CD4-positive, alpha-beta T cell treated with Interleukin-15 for 4 hours (primary cell): ENCODE measurements at places on chromosomes 12 and 14.

GRCh38 chr14:37437490-37437889 is 157.6 kb downstream of the FOXA1 start:
- DNase-seq: no peak

DNA sequence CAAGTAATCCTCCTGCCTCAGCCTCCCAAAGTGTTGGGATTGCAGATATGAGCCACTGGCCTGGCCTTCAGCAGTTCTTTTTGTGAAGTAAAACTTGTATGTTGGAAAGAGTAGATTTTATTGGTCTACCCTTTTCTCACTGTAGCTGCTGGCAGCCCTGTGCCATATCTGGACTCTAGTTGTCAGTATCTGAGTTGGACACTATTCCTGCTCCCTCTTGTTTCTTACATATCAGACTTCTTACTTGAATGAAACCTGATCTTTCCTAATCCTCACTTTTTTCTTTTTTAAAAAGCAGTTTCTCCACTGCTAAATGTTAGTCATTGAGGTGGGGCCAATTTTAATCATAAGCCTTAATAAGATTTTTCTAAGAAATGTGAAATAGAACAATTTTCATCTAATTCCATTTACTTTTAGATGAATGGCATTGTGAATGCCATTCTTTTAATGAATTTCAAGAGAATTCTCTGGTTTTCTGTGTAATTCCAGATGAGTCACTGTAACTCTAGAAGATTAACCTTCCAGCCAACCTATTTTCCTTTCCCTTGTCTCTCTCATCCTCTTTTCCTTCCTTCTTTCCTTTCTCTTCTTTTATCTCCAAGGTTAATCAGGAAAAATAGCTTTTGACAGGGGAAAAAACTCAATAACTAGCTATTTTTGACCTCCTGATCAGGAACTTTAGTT is 88.7 kb downstream of the APAF1 start:
- DNase-seq: no peak

GRCh38 chr12:25208554-25208953 is 13.5 kb downstream of the ETFRF1 start:
- DNase-seq: no peak

GRCh38 chr14:76715101-76715500 is 46.2 kb upstream of the VASH1 start:
- DNase-seq: no peak

DNA sequence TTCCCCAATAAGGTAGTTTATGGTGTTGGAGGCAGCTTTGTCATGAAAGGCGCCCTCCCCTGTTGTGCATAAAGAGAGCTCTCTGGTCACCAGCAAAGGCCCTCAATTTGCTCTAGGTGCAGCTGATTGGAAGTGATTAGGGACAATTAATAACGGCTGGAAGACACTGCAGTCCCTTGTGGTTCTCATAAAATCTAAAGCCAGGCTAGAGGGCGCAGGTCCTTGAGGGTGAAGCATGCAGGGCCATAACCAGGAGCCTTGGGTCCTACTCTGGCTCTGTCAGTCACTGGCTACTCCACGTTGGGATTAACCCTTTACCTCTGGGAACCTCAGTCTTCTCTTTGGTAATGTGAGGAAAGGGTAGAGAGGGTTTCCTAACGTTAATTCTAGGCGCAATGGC is 1.9 kb downstream of the DAAM1 start:
- peak; percentile 2 for DNase-seq

DNA sequence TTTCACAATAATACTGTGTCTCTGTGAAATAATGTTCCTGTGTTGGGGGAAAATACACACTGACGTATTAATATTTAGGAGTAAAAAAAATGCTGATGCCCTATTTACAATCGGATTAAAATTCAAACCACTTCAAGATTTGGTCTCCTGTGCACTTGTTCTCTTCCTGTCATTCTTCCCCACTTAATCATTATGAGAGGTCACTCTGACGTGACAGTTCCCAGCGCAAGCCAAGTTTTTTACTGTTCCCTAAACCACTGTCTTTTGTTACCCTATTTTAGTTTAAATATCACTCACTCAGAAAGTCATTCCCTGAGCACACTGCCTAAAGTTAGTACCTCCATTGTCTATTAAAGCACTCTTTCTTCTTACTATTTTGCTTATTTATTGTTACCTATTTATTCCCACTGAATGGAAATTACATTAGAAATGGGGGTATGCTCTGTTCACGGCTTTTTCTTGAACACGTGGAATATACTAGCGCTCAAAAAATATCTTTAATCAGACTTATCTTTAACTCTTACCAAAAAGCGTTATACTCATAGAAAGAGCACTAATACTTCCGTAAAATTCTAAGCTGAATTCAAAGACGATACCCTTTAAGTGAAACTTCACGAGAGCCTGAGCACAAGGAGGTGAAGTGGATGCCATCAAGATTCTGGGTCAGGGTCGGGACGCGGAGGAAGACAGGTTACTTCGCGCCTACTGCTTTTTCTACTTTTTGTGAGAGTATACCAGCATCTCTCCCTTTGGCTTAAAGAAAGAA is 670 bp upstream of the PSMA3 start:
- DNase-seq: no peak

DNA sequence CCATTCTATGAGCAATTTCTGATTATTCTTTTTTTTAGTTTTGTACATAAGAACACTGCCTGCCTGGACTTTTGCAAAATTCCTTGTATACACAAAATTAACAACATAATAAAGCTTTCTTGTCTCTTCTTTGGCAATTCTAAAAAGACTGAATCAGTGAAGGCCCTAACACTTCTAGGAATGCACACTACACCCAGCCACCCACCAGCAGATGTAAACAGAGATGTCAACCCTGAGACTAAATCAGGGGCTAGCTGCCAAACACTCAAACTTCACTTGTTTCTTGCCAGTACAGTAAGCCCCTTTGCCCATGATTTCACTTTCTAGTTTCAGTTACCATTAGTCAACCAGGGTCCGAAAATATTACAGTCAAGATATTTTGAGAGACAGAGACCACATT is 15.5 kb downstream of the DCAF5 start:
- DNase-seq: no peak

DNA sequence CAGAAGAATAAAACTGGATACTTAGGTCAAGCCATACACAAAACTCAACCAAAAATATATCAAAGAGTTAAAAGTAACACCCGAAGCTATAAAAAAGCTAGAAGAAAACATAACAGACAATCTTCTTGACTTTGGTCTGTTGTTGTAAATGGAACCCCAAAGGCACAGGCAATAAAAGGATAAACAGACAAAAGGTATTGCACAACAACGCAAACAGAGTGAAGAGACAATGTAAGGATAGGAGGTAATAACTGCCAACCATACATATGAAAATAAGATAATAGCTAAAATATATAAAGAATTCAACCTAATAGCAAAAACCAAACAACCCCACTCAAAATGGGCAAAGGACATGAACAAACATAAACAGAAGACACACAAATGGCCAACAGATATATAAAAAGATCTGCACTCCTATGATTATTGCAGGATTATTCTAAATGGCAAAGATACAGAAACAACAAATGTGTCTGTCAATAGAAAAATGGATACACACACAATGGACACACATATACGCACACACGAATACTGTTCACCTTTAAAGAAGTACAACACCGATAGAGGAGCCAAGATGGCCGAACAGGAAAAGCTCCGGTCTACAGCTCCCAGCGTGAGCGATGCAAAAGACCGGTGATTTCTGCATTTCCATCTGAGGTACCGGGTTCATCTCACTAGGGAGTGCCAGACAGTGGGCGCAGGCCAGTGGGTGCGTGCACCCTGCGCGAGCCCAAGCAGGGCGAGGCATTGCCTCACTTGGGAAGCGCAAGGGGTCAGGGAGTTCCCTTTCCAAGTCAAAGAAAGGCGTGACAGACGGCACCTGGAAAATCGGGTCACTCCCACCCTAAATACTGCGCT is 1137.1 kb downstream of the FSCB start:
- no peak for DNase-seq

GRCh38 chr12:122054842-122055520 is 23.6 kb upstream of the MLXIP start:
- no peak for DNase-seq
